ENCODE measurements at places on chromosomes 3 and 15. TPM values are rescaled to one million over a fixed set of nuclear protein-coding genes. Genes with fewer than 3 reads are reported as not detected.

DNA sequence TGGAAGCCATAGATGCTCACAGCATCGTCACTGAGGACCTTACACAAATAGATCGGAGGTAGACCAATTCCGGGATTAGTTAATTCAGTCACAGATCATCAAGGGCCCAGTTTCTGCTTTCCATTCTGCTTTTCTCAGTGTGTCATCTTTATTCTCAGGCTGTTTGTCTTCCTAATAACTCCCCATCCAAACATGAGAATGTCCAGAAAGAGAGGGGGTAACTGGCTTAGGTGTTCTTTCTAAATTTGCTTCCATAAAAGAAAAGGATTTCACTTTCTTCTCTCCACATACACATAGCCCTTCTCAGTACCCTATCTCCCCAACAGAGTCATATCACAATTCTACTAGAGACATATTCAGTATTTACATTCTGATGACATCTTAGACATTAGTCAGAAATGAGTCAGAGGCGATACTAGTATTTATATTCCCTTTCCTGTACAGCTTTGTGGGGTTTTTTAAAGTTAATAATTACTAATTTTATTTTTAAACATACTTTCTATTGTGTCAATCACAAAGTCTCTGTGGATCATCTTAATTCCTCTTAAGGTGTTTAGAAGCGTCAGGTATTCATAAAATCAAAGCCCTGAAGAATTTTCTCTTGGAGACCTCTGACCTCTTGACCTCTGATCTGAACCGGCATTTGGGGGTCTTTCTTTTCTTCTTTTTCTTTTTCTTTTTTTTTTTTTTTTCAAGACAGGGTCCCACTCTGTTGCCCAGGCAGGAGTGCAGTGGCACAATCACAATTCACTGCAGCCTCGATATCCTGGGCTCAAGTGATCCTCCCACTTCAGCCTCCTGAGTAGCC is 24.3 kb upstream of the IL12A start:
- no peaks in the 10 kb centered on the region for H3K36me3 ChIP-seq
- peak; percentile 59 for DNase-seq
- no peaks in the 10 kb centered on the region for H3K27me3 ChIP-seq
- no peaks in the 10 kb centered on the region for H3K4me1 ChIP-seq
- no peak overlapping the region for H3K4me3 ChIP-seq

- H3K36me3 ChIP-seq = no peaks in the 10 kb centered on the region
- peaks cover 35% of the 10 kb centered on the region for H3K4me1 ChIP-seq
- H3K4me3 ChIP-seq = no peak overlapping the region
- H3K27ac ChIP-seq = no peak overlapping the region
- no peaks in the 10 kb centered on the region for H3K27me3 ChIP-seq
- no peak for DNase-seq
Measured at GRCh38 chr3:159783780-159784742, 204.6 kb upstream of the IL12A start.

DNA sequence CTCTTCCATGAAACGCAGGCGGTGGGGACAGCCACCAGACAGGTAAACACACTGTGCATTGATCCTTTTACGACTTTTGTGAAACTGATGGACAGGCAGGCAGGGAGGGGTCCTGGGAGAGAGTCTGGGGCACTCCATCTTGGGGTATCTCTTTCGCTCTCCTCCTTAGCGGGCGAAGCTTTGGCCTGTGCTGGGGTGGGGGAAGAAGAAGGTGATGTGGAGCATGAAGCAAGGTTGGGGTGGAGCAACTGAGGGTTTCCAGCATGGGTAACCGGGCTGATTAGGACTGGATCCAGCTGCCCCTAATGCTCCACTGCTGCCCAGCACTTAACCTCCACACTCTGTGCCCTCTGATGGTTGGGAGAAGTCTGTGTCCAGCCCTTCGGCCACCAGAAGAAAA is 25.6 kb downstream of the MUC20 start:
- H3K36me3 ChIP-seq = no peaks in the 10 kb centered on the region
- H3K27ac ChIP-seq = no peak overlapping the region
- no peak overlapping the region for H3K4me3 ChIP-seq
- DNase-seq = no peak
- no peaks in the 10 kb centered on the region for H3K4me1 ChIP-seq

DNA sequence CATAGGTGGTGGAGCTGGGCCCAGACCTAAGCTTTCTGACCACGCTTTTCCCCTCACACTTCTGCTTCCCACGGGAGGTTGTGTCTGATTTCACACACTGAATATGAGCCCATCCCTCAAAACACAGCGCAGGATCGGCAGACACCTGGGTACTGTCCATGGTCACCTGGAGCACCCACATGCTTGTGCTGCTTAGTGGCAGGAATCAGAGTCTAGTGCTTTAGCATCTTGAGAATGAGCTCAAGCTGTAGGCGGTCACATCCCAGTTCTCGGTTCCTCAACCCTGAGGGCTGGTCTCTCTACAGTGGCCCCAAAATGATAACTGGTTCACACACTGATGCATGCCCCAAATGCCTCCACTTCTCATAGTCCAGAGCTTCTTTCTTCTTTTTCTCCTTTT is 111.0 kb downstream of the SEMA5B start:
- no peak overlapping the region for H3K4me3 ChIP-seq
- no peak overlapping the region for H3K27ac ChIP-seq
- H3K27me3 ChIP-seq = peaks cover 18% of the 10 kb centered on the region
- DNase-seq = no peak
- no peaks in the 10 kb centered on the region for H3K36me3 ChIP-seq

GRCh38 chr3:4038351-4038750 is 239.1 kb downstream of the LRRN1 start:
- H3K27me3 ChIP-seq = no peaks in the 10 kb centered on the region
- no peak overlapping the region for H3K27ac ChIP-seq
- no peaks in the 10 kb centered on the region for H3K36me3 ChIP-seq
- no peak for DNase-seq

- no peaks in the 10 kb centered on the region for H3K4me1 ChIP-seq
- no peaks in the 10 kb centered on the region for H3K36me3 ChIP-seq
- H3K27ac ChIP-seq = no peak overlapping the region
- H3K4me3 ChIP-seq = no peak overlapping the region
Measured at GRCh38 chr3:71509066-71509465, 74.5 kb downstream of the FOXP1 start.

- peak overlapping the region; percentile 87 for H3K27ac ChIP-seq
- H3K4me3 ChIP-seq = no peak overlapping the region
- no peak for DNase-seq
- peaks cover 18% of the 10 kb centered on the region for H3K36me3 ChIP-seq
- peaks cover 46% of the 10 kb centered on the region for H3K4me1 ChIP-seq
Measured at GRCh38 chr15:100931143-100931890, 12.2 kb downstream of the LRRK1 start.

- DNase-seq = no peak
- no peak overlapping the region for H3K4me3 ChIP-seq
- H3K27ac ChIP-seq = no peak overlapping the region
Measured at GRCh38 chr15:84951736-84952135, 29.9 kb upstream of the PDE8A start.

DNA sequence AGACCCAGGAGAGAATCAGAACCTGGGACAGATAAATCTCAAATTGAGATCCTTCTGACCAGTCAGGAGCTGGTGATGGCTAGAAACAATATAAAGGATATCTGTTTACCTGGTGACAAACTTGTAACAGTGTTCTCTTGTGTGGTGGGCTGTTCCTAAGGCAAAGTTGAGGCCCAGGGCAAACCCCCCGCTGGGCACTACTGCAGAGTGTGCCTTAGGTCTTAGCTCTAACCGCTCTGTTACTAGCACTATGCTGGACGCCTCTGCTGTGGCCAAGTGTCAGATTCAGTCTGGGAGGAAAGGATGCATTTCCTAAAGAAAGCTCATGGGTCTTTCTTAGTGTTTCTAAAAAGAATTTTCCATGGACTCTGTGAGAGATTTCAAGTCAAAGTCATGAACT is 146.5 kb upstream of the MEIS2 start:
- DNase-seq = no peak
- H3K36me3 ChIP-seq = no peaks in the 10 kb centered on the region
- H3K27me3 ChIP-seq = no peaks in the 10 kb centered on the region
- H3K27ac ChIP-seq = no peak overlapping the region
- no peak overlapping the region for H3K4me3 ChIP-seq

DNA sequence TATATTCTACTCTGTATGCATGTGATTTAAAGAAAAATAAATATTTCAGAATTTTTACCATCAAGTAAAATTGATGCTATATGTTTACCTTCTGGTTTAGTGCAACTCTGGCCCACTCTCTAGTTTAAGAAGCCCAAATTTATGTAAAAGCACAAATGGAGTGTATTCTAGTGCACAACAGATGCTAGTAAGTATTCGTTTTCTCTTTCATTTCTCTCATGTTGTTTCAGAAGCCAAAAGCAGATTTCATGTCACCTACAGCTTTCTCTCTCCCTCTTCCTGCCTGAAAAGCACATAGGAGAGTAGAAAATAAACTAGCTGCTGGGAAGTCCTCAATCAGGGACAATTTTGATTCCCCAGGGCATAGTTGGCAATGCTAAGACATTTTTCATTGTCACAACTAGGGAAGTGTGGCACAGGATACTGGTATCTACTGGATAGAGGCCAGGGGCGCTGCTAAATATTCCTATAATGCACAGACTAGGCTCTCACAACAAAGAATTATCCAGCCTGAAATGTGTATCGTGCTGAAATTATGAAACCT is 147.4 kb upstream of the ARHGEF26 start:
- no peak overlapping the region for H3K27ac ChIP-seq
- H3K36me3 ChIP-seq = no peaks in the 10 kb centered on the region
- no peak for DNase-seq
- H3K4me3 ChIP-seq = no peak overlapping the region

DNA sequence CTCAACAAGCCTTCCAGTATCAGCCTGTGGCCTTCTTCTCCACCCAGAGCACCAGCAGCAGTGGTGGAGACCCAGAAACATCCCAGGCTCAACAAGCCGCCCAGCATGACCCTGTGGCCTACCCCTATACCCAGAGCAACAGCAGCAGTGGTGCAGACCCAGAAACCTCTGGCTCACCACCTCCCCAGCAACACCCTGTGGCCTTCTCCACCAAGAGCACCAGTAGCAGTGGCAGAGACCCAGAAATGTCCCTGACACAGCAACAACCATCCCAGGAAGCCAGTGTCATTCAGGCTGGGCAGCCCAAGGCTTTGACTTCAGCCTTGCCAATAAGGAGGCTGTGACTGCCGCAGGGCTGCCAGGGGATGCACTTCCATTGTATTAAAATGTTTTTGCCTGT is 16.3 kb upstream of the EMC3 start:
- H3K4me1 ChIP-seq = no peaks in the 10 kb centered on the region
- no peak for DNase-seq
- H3K36me3 ChIP-seq = no peaks in the 10 kb centered on the region
- H3K27me3 ChIP-seq = no peaks in the 10 kb centered on the region

- H3K4me1 ChIP-seq = no peaks in the 10 kb centered on the region
- H3K27ac ChIP-seq = no peak overlapping the region
- H3K36me3 ChIP-seq = no peaks in the 10 kb centered on the region
- H3K4me3 ChIP-seq = no peak overlapping the region
Measured at GRCh38 chr15:60215225-60215963, 182.4 kb downstream of the ANXA2 start.

DNA sequence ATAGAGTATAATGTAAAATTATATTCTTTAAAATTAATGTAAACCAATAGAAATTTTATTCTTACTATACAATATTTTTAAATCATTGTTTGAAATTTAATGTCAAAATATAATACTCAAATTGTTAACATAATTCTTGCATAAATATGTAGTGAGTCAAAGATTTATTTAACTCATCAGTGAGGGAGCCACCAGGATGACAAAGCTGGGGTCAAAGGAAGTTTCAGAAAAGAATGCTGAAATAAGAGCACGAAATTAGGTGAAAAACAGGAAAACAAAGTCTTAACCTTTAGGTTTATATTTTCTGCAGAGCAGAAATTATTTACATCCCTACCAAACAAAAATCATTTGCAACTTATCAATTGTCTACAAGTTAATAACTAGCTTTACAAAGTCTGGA is 74.1 kb downstream of the DIPK2A start:
- no peak for DNase-seq
- H3K27ac ChIP-seq = no peak overlapping the region
- no peaks in the 10 kb centered on the region for H3K4me1 ChIP-seq
- no peaks in the 10 kb centered on the region for H3K36me3 ChIP-seq
- no peak overlapping the region for H3K4me3 ChIP-seq

- H3K27me3 ChIP-seq = no peaks in the 10 kb centered on the region
- no peaks in the 10 kb centered on the region for H3K4me1 ChIP-seq
- no peak overlapping the region for H3K27ac ChIP-seq
- no peak for DNase-seq
- H3K36me3 ChIP-seq = no peaks in the 10 kb centered on the region
Measured at GRCh38 chr3:61493339-61493738, 68.0 kb upstream of the PTPRG start.

- H3K27ac ChIP-seq = no peak overlapping the region
- no peaks in the 10 kb centered on the region for H3K36me3 ChIP-seq
- H3K4me1 ChIP-seq = no peaks in the 10 kb centered on the region
- H3K4me3 ChIP-seq = no peak overlapping the region
- DNase-seq = no peak
Measured at GRCh38 chr3:151871639-151872468, 1.6 kb upstream of the SUCNR1 start.

- H3K36me3 ChIP-seq = no peaks in the 10 kb centered on the region
- H3K27ac ChIP-seq = no peak overlapping the region
- DNase-seq = no peak
- H3K4me3 ChIP-seq = no peak overlapping the region
- peaks cover 8% of the 10 kb centered on the region for H3K27me3 ChIP-seq
- no peaks in the 10 kb centered on the region for H3K4me1 ChIP-seq
Measured at GRCh38 chr3:100614941-100615340, 5.5 kb downstream of the ADGRG7 start.

DNA sequence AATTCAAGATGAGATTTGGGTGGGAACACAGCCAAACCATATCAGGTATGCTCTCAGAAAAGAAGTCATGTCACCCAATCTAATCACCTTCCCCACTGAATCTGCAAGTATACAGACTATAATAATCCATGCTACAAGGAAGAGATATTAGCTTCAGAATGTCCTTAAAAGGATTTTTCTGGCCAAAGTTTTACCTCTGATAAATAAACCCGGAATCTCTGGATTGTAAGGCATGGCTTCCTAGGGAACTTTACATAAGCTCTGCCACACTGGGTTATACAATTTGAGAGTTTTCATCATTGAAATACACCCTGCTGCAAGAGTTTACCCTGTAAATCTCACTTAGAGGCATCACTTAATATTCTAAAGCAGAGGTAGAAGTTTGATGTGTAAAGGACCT is 330.5 kb upstream of the KCNMB2 start:
- H3K27me3 ChIP-seq = no peaks in the 10 kb centered on the region
- H3K36me3 ChIP-seq = no peaks in the 10 kb centered on the region
- DNase-seq = no peak
- H3K4me3 ChIP-seq = no peak overlapping the region
- no peak overlapping the region for H3K27ac ChIP-seq
- no peaks in the 10 kb centered on the region for H3K4me1 ChIP-seq

- H3K27me3 ChIP-seq = no peaks in the 10 kb centered on the region
- H3K36me3 ChIP-seq = no peaks in the 10 kb centered on the region
- H3K4me3 ChIP-seq = no peak overlapping the region
- H3K27ac ChIP-seq = no peak overlapping the region
- no peaks in the 10 kb centered on the region for H3K4me1 ChIP-seq
- no peak for DNase-seq
Measured at GRCh38 chr3:39254806-39255449, 24.9 kb downstream of the CX3CR1 start.

Gene ITGB5
- total RNA-seq = 446 TPM

Gene POLQ
- total RNA-seq = 11.9 TPM

Gene MME
- total RNA-seq = 1.6 TPM

Gene GPR27
- 0.15 TPM for total RNA-seq

Gene SLC25A20
- 12.2 TPM for total RNA-seq

Gene TM2D3
- total RNA-seq = 53.4 TPM

Gene CKMT1B
- 2.4 TPM for total RNA-seq

Gene CHRNB4
- total RNA-seq = not detected

Gene DNAH12
- total RNA-seq = 0.21 TPM

Gene CACNA1D
- total RNA-seq = 23.0 TPM

Gene IL20RB
- 1.7 TPM for total RNA-seq
